ENCODE measurements at places on chromosomes 5 and 9. TPM values are rescaled to one million over a fixed set of nuclear protein-coding genes. Genes with fewer than 3 reads are reported as not detected.

DNA sequence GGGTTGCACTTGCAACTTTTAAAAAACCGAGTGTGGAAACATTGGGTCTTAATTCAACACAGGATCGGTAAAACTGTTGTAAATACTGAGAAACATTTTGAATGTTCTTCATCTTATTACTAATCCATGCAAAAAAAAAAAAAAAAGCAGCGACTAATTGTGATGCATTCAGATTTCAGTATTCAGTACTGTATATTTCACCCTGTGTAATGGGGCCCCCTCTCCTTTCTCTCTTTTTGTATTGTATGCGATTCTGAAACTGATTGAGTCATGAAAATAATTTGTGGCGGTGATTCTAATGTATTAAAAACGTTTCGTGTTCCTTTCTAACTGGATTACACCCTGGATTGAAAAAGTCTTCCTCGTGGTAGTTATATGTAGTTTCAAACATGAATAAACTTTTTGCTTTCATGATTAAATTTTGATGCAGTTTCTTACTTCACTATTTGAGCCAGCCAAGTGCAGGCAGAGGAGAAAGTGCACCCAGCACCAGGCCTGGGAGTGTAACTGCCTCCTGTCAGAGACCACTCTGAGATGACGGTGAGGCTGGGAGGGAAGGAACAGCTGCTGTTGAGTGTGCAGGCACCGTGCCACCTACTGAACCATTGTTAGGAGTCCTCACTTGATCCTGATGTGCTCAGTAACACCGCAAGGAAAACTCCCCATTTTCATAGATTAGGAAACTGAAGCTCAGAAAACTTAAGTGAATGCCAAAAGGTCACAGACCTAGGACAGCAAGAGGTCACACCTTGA lies 220.0 kb downstream of the PBX3 start:
- DNase-seq, result no peak

DNA sequence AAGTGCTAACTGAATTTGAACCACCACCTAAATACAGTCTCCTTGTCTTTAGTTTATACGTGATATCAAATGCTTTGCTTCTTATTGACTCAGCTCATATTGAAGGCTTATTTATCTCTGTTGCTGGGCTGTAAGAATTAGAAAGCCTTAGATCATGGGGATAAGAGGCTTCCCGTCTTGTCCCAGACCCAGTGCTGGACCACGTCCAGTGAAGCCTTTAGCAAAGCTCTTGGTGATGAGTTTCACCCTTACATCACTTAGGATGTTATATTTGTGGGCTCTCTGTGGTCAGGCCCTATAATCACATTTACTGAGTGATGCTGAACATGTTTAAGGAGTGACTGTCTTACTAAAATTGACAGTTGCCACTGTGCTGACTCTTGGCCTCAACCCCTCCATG lies 11.2 kb downstream of the FAM240B start:
- no peak for DNase-seq

DNA sequence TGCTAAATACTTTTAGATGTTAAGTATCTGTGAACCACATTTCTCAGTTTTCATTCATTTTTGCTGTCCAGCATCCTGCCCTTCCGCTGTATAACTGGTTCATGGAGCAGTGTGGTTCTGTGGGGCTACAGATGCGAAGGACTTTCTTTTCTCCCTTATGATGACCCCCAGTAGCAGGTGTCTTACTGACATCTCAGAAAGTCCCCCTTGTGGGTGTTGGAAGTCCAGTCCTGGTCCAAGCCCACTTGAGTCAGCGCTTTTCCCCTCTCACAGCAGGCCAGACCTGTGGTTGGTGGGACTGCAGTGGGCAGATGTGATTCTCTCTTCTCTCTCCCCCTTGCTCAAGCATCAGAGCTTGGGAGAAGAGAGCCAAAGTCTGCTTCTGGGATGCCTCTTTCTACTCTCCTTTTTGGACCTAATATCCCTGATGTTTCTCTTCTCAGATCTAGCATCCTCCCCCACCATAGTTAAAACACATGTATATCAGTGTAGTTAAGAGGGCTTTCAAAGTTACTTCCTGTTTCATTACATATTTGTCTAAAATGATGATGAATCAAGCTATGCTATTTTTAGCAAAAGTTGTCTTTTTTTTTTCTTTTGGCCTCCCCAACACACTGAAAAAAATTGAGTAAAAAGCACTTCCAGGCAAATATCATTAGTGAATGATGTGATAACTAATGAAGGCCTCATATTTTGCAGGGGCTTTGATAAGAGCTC lies 119.5 kb upstream of the ZNF618 start:
- no peak for DNase-seq

DNA sequence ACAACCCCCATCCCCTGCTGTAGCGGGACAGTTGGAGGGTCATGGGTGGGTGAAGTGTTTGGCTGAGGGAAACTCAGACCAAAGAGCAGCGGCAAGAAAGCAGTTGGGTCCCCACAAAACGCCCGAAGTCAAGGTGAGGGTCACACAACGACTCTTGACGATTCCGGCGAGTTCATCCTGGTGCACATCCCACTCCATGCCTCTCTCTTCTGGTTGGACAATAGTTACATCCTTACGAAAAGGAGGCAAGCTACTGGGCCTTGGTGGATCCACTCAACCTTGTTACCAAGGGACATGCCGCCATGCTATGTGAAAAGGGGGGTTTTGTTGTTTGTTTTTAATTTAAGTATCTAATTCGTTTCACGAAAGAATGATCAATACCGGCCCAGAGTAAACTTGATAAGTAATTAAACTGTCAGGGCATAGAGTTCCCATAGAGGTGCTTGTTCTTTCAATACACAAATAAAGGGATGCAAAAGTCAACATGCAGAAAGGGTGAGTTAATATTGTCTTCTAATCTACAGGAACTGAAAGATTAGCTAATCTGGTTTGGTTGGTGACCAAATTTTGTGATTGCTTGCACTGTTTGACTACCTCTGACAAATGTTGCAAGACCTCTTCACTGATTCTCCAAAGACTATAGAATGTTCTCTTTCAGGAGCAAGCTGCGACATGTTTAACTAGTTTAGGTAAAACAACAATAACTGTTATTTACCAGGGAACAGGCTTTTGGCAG lies 732 bp upstream of the SMIM15 start:
- DNase-seq, result no peak

DNA sequence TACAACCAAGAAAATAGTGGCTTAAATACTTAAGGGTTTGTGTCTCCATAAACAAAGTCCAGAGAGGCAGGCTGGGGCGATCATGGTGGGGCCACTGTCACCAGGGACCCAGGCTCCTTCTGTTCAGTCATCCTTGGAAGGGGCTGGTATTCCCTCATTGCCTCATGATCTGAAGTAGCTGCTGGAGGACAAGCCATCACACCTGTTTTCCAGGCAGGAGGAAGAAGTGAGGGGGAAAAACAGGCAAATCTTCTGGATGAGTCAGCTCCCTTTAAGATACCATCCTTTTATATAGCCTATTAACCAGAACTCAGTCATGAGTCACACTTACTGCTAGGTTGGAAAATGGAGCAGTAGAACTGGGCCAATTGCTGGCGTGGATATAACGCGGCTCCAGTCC lies 92.3 kb downstream of the DAP start:
- DNase-seq, result no peak

DNA sequence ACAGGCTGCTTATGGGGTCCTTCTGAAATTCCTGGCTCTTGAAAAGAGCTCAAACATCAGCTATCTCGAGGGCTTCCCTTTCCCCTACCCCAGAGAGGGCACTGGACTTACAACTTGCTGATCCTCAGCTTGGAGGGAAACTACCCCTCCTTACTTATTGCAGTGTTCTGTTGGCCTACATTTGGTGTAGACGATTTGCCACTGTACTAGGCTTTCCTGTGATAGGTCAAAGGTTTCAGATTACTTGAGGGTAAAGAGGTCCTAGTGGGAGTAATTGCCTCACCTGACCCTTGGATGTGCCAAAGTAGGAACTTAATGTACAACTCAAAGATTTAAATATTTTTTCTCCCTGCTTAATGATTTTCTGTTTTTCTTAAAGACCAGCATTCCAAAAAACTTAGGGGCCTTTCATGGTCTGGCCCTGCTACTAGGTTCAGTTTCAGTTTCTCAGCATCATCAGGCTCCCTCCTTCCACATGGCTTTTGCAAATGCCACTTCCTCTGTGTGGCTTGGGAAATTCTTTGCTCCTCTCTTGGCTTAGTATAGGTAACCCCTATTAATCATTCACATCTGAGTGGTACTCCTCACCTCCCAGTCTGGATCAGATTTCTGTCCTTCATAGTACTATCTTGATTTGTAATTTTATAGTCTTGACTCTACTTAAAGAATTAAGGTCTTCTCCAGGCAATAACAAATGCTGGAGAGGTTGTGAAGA lies 32.4 kb downstream of the CYSTM1 start:
- no peak for DNase-seq

- DNase-seq, result no peak
Measured at GRCh38 chr5:98784411-98784810, 10.9 kb downstream of the RGMB start.

GRCh38 chr9:107478805-107479204 lies 10.8 kb downstream of the KLF4 start:
- no peak for DNase-seq

GRCh38 chr5:148759101-148759500 lies 67.3 kb upstream of the ADRB2 start:
- DNase-seq, result no peak

DNA sequence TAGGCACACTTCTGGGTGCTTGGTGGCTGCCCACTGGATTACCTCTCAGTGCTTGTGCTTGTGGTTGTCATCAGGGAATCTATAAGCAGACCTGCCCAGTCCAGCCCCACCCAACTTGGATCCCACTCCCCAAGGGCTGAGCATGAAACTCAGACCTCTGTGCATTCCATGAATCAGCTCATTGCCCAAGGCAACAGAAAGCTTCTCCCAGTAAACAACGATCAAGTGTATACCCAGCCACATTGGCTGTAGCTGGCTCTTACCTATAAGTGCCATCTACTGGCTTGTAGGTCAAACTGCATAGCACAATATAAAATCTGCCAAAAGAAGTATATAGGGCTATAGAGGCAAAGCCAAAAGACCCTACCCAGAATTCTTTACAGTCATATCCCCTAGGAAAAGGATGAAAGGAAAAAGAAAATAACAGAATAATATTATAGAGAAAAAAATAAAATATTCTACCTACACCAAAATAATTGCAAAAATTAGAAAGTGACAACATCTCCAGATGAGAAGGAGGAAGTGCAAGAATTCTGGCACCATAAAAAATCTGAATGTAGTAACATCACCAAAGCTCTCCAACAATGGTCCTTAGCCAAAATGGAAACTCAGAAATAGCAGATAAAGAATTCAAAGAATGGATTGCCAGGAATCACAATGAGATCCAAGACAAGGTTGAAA lies 321.0 kb upstream of the TRPC7 start:
- DNase-seq, result no peak

DNA sequence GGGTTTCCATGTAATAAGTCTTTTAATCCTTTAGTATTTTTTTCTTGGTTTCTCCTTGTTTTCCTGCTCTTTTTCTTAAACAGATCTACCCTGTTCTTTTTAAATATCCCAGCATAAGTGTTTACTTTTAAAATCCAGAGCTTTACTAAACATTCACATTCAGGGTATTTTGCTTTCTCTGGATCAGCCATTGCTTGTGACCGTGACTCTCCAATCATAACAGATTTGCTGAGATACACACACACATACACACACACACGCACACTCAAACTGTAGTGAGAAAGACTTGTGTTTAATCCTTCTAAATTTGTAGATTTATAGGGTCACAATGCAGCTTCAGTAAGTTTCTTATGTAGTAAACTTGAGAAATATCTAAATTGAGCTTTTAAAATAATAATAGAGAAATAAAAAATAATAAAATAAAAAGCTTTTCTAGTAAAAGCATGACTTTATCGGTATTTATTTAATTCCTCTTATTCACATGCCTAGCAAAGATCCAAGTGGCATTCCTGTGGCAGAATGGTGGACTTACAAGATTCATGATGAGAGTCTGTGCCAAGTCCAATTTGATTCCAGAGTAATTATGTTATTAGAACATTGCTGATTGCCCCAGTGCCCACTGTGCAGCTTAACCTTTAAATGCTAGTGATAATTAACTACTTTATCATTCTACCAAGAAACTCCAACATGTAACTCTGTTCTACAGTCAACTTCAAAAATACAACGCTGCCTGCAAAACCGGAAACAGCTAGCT lies 129.0 kb downstream of the TLE4 start:
- DNase-seq, result no peak

GRCh38 chr5:107673368-107674136 lies 2.8 kb upstream of the EFNA5 start:
- peak; percentile 59 for DNase-seq

The SPINK9 gene
- total RNA-seq, result not detected

The PPP1R2B gene
- not detected for total RNA-seq

All from GM12878 (cell line).